ENCODE measurements at places on chromosomes 7 and 10.

GRCh38 chr10:89295597-89295996 is 6.2 kb upstream of the IFIT2 start:
- no peak for DNase-seq

GRCh38 chr10:76091926-76092325 is 660.5 kb downstream of the LRMDA start:
- no peak for DNase-seq

- no peak for DNase-seq
Measured at GRCh38 chr10:35613597-35614226, 8.6 kb downstream of the GJD4 start.

GRCh38 chr10:124338276-124338925 is 80.3 kb downstream of the OAT start:
- DNase-seq: no peak

DNA sequence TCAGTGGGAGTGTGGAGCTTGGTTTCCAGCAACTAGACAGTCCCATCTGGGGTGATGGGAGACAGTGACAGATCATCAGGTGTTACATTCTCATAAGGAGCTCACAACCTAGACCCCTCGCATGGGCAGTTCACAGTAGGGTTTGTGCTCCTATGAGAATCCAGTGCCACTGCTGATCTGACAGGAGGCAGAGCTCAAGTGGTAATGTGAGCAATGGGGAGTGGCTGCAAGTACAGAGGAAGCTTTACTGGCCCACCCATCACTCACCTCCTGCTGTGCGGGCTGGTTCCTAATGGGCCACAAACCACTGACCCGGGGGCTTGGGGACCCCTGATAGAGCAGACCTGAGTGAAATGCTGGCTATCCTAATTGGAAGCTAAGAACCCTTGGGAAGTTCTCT is 242.8 kb downstream of the BAMBI start:
- no peak for DNase-seq

DNA sequence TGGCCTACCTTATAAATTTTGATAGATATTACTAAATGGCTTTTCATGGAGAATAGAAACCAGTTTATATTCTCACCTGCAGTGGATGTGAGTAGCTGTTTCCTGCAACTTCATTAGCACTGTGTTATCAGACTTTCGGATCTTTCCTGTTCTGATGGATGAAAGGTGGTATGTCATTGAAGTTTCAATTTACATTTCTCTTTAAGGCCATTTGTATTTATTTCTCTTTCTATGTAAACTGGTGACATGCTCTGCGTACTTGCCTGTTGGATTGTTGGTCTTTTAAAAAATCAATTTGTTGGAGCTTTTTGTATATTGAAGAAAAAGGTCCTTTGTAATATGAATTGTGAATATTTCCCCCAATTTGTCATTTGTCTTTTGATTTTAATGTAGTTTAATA is 95.8 kb upstream of the STRIP2 start:
- no peak for DNase-seq

DNA sequence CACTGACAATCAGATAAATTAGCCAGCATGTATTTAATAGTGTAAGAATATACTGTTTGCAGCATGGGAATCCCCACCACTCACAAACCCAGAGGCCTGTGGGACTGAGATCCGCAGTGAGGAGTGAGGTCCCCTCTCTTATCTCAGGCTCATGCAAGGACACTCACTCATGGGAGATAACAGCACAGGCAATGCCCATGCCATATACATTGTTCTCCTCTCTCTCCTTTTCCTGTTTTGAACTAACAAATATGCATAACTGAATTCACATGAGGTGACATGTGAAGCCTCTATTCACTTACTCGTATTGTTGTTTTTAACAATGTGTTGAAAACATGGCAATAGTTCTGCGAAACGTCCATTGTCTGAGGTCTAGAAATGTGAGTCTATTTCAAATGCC is 230.5 kb downstream of the ARHGAP21 start:
- DNase-seq: no peak

DNA sequence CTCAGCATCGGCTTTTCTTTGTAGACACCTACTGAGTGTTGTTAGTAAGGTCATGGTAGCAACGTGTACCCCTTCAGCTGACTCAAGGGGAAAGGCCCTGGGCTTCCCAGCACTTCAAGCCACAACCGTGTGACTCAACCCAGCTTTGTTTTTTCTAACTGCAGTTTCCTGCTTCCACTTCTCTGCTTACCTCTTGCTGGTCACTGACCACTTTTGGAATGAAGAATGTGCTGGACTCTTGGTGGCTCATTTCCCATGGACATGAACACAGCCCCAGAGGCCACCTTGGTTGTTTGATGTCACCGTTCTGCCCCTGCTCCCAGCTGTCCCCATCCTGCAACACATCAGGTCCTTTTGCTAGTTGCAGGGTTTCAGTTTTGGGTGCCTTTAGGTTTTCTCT is 69.5 kb upstream of the ZNF438 start:
- DNase-seq: no peak

DNA sequence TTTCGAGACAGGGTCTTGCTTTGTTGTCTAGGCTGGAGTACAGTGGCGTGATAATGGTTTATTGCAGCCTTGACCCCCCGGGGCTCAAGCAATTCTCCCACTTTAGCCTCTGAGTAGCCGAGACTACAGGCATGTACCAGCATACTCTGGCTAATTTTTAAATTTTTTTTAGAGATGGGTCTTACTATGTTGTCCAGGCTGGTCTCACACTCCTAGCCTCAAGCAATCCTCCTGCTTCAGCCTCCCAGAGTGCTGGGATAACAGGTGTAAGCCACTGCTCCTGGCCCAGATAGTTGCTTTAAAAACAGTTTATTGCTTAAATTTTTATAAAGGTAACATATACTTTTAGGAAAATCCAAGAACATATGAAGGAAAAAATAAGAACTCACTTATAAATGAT is 26.3 kb downstream of the NEURL1 start:
- DNase-seq: no peak

- DNase-seq: no peak
Measured at GRCh38 chr10:99870123-99870730, 87.8 kb downstream of the ABCC2 start.

DNA sequence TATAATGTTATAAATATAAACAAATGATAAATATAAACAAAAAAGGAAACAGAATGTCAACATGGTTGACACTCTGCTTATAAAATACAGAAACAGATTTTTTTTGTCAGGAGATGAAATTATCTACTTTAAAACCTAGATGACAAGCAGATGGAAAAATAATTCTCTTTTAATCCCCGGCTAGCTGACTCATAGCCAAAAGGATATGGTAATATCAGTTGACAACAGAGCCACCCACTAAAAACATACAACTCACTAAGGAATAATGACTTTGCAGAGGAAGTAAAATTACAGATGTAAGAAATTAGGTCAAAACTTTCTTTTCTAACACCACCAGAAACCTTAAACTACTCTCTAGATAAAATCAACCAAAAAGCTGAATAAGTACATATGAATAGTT is 131.1 kb upstream of the ABCB5 start:
- no peak for DNase-seq

Data from left hindlimb (tissue), 1 donor.